T-helper 2 cell treated with Interferon-gamma antibody and Interleukin-4, amounts not matched to agents 5 μg/mL and 100 μg/mL, for 36 hours (primary cell): ENCODE measurements at places on chromosomes 7 and 10.

GRCh38 chr7:44201813-44202212 is 1.0 kb downstream of the YKT6 start:
- no peak for DNase-seq

GRCh38 chr7:106309362-106309761 is 24.6 kb upstream of the NAMPT start:
- no peak for DNase-seq

- no peak for DNase-seq
These were observed 19.9 kb downstream of the AKR1C2 start for GRCh38 chr10:4983615-4984216.

DNA sequence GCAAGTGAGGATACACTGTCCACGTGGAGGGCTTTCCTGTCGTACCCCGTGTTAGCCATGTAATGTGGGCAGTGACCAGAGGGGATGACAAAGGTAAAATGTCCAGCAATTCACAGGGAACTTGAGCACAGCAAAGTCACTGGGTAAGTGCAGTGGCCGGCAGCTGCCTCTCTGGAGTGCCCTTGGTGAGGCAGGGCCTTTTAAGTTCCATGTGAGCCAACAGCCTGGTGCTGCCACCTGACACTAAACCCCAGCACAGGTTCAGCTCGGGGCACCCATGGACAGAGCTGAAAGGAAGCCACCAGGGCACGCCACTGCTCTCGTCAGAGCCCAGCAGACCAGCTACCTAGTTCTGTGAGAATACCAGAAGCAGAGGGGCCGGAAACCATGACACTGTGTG is 168.3 kb downstream of the PRKAG2 start:
- DNase-seq: no peak

- DNase-seq: no peak
These were observed 50.8 kb downstream of the CH25H start for GRCh38 chr10:89156161-89156835.

DNA sequence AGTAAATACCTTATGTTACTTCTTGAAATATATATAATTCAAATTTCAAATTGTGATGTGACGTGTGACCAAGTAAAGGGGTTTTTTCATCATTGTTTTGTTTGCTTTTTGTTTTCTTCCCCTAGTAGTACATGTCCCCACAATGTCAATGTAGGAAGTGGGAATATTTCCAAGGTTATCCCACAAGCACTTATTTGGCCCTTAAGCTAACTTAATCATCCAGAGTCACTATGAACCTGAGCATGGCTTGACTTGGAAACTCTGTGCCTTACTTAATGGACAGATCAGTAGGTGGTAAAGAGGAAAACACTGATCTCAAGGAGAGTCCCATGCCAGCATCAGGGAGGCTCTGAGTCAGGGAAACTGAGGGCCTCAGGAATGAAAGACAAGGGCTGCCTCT is 569.3 kb upstream of the IGFBP3 start:
- DNase-seq: no peak

DNA sequence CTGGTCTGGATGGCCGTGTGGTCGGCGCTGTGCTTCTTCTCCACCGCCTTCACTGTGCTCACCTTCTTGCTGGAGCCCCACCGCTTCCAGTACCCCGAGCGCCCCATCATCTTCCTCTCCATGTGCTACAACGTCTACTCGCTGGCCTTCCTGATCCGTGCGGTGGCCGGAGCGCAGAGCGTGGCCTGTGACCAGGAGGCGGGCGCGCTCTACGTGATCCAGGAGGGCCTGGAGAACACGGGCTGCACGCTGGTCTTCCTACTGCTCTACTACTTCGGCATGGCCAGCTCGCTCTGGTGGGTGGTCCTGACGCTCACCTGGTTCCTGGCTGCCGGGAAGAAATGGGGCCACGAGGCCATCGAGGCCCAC is 1.1 kb downstream of the FZD9 start:
- no peak for DNase-seq

DNA sequence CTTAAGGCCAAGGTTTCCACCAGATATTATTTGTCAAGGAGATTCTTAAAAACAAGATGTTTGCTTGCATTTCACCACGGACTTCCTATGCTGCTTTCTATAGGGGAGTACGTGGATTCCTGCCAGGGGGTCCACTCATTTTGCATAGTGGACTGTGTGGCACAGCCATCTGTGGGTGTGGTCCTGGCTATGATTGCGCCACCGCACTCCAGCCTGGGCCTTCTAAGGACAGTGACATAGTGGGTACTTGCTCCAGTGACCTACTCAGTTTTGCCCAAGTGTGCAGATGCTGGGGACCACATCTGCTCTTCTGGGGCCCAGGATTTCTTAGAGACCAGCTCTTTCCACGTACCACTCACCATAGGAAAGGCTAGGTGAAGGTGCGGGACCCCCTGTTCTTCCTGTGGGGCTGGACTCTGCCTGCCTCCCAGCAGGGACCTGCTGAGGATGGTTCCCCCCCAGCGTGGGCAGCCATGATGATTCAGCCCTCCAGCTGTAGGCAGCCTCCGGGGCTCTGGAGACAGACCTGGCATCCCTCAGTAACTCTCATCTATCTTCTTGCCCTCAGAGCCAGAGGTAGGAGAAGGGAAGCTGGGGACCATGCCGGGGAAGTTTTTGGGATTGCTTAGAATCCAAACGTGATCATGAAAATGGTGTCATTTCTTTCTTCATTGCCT is 42.9 kb downstream of the HK1 start:
- no peak for DNase-seq

DNA sequence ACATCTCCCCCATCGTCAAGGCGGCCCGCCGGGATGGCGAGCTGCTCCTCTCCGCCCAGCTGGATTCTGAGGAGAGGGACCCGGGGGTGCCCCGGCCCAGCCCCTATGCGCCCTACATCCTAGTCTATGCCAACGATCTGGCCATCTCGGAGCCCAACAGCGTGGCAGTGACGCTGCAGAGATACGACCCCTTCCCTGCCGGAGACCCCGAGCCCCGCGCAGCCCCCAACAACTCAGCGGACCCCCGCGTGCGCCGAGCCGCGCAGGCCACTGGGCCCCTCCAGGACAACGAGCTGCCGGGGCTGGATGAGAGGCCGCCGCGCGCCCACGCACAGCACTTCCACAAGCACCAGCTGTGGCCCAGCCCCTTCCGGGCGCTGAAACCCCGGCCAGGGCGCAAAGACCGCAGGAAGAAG is 10.1 kb downstream of the GDF10 start:
- no peak for DNase-seq

DNA sequence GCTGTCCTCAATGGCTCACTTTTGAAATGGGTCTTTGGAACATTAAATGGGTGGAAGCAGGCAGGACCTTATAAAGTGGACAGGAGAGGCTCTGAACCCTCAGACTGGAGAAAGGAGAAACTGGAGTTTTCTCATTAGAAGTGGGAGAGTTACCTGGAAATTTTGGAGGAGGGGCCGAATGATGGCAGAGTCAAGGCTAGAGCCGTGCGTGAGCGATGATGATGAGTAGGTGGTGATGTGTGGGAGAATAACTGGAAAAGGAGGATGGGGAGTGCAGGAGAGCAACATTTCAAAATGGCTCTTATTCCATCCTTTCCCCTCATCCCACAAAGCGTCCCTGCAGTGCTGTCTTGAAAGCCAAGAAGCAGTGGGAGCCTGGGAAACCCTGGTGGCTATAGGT is 274.0 kb downstream of the LRMDA start:
- no peak for DNase-seq

GRCh38 chr10:131778842-131779241 is 122.0 kb upstream of the PPP2R2D start:
- no peak for DNase-seq

DNA sequence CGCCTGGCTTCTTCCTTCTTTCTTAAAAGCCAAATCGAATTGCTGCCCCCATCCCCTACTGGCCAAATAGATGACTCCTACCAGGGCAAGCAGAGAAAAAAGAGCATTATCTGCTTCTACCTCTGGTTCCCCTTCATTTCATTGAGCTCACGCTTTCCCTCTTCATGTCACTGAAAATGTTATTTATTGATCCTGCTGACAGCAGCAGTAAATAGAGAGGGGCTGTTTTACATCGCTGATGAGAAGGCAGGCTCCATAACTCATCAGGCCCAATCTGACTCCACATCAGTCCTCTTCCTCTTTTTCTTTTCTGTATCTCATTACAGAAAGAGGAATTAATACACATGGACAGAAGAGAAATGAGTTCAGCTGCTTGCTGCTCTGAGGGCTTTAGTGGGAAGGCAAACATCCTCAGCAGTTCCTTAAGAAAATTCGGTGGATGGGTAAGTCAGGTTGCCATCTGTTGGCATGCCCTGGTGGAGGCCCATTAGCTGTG is 904.1 kb downstream of the KCNMA1 start:
- DNase-seq: no peak

DNA sequence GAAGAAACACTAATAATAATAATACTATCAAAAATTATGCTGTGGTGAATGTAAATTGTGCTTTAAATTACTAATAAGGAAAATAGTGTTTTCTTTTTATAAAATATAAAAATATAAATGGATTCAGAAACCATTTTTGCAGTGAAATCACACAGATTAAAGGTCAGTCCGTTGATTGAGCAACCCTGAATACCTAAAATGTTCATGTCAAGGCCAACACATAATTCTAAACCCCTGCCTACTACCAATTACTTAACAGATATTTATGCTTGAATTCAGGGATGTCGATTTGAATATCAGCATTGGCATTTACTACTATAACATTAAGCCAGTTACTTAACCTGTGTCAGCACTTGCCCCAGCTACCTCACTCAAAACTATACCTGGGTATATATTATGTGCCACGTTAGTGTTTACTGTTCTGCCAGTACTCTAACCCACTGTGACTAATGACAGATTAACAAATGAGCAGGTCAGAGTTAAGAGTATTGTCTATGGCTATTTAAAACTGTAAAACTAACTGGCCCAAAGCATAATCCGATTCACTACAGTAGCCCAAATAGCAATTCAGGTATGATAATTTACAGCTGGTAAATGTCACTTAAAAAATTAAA is 165.0 kb downstream of the KMT2E start:
- DNase-seq: no peak

- DNase-seq: no peak
These were observed 70.4 kb downstream of the AKR1B1 start for GRCh38 chr7:134388336-134389019.

DNA sequence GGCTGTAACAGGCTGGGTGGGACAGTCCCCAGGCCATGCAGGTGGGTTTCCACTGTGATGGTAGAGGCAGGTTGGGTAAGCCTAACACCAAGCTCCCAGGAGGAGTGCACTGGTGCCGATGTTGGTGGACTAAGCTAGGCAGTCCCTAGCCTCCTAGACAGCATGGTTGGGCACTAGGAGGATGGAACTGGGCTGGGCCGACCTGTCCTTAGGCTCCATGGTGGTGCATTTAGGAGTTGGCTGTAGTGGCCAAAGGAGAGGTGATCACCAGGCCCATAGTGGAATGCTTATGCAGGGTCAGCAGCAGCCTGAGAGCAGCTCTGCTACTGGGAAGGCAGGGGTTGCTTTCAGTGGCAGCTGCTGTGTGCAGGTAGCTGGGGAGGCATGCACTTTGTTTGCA is 247.7 kb upstream of the CNTNAP2 start:
- no peak for DNase-seq

DNA sequence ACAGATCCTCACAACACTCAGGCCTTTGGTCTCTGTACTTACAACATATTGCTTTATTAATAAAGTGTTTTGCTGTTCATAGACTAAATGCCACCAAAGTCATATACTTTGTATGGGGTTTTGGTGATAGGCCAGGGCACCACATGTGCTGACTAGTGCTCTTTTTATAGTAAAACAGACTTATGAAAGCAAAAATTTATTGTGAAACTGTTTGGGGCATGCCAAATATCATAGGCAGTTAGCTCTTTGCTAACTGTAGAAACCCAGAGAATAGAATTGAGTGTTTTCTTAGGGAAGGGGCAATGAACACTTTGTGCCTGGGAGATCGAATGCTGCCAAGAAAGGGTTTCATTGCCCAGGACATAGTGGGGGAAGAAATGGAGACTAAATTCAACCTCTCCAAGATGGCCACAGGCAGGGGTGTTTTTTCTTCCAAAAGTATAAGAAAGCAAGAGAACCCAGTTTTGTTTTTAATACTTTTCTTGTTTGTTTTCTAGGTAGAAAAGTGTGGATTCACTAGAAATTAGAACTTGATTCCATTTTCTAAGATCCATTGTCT is 142.7 kb downstream of the TRIL start:
- no peak for DNase-seq

DNA sequence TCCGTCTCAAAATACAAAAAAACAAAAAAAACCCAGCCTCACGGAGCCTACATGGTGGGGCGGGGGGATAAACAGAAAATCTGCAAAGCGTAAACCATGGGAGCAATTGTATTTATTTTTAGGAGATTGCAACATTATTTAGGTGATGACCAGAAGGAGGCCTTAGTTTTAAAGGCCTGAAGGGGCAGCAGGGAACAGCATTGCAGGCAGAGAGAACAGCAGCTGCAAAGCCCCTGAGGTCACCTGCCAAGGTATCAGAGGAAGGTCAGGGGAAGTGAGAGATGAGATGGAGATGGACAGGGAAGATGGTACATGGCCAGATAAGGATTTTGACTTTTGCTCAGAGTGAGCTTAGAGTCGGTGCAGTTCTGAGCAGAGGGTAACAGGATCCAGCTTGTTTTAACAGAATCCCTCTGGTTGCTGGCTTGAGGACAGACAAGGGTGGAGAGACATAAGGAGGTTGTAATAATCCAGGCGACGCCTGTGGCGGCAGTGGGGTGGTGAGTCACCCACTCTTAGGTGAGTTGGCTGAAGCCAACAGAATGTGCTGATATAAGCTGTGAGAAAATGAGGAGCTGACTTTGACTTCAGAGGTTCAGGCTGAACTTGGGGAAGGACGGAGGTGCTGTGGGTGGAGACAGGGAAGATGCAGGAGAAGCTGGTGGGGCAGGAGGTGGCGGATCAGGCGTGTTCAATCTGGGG is 82.3 kb upstream of the GTF2I start:
- DNase-seq: no peak

- no peak for DNase-seq
These were observed 25.4 kb upstream of the INPP5F start for GRCh38 chr10:119700321-119700954.

- DNase-seq: no peak
These were observed 337.3 kb upstream of the GHITM start for GRCh38 chr10:83801983-83802382.

- DNase-seq: no peak
These were observed 1137.3 kb downstream of the REEP3 start for GRCh38 chr10:64658528-64658927.

DNA sequence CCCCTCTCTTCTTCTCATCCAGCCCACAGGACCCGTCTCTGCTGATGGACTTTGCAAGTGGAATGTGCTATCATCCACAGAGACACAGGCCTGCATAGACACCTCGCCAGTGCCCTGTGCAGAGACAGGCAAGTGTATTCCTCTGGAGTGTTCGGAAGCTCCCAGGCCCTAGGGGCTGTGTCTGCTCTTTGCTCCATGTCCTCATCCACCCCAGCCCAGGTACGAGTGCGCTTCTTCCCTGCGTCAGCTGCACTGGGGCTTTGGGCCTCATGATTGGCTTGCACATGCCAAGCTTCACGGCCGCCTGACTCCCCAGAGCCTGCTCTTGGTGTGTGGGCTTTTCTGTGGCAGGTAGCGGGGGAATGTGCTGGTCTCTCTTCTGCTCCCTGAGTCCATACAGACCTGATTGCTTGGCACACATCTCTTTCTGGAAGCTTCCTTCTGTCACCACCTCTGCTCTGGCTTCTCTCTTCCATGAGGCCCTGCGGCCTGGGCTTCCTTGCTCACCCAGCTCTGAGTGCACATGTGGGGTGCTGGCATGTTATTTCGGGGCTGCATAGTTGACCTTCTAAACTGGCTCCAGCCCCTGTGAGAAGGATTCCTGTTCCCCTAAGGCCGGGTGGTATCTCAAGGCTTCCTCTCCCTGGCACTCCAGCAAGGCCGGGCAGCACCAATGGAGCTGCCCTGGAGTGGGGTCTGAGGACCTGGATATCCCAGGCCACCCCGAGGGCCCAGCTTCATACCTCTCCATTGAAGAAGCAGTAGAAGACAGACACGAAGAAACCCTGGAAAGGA is 27.8 kb downstream of the CRHR2 start:
- no peak for DNase-seq
